Foreskin keratinocyte (primary cell): ENCODE measurements at places on chromosomes 2 and 18. TPM values are rescaled to one million over a fixed set of nuclear protein-coding genes. Genes with fewer than 3 reads are reported as not detected.

Gene RMND5A
- total RNA-seq = 22.1 and 23.6 TPM in 2 replicates

DNA sequence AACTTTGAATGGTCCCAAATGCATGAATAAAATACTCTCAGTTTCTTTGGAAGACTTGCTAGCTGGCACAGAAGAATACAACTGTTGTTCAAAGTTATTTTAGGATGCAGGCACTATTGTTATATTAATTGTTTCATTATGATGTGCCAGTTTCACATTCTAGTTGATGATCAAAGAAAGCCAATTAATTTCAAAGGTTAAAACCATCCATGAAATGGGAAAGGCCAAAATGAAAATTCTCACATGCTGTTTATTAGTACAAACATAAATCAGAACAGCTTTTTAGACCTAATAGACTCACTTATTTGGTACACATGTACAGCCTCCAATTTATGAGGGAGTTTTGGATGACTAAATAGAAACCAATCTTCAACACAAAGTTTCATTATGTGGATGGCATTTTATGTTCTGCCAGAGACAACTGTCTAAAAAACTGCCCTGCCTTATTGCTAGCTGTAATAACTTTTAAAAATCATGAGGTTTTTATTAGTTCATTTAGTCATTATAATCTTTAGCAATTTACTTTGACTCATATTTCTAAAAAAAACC, 42.2 kb downstream of the RFTN2 start:
- no peak for DNase-seq

Gene FEV
- total RNA-seq = not detected in 2 replicates

Gene TBR1
- total RNA-seq = not detected in 2 replicates

DNA sequence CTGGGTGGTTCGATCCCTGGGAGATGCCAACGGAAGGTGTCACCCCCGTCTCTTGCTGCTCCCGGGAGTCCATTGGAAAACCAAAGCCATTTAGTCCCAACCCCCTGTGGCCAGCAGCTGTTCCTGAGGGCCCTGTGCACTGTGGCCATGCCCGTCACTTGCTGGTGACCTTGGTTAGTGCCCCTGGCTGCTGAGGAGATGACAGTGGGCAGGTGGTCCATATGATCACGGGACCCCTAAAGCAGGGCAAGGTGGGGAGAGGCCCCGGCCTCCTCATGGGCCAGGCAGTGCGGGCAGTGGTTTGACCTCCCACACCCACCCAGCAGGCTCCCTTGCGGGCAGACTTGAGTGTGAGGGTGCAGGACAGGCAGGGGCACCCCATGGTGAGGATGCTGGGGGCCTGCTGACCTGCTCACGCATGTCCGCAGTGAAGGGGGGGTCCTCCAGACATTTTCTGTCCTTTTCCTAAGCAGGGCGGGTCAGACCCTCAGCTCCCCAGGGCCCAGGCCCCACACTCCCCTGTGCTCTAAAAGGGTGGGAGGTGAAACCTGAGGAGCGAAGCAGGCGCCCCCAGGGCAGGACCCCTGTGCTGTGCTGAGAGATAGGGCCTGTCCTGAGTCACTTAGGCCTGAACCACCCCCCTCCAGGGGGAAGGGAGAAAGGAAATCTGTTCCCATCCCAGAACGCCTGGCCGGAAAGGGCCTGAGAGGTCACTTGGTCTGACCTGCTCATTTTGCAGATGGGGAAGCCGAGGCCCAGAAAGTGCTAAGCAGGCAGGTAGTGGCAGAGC, 6.8 kb downstream of the ITM2C start:
- no peak for DNase-seq

DNA sequence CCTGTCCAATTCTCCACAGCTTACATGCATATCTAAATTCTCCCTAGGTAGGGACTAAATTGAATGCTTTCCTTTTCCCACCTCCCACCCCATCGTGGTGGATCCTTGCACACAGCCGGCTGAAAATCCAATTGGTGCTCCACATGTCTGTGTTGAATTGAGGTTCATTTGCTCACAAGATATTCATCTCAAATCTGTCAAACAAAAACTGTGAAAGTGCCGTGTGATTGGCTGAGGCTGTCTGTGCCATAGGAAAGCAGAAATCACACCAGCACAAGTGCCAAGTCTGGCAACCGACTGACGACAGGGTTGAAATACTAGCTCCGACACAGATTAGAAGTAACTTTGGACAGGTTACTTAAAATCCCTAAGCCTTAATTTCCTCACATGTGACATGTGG, 823.3 kb downstream of the TDRD15 start:
- DNase-seq = no peak

DNA sequence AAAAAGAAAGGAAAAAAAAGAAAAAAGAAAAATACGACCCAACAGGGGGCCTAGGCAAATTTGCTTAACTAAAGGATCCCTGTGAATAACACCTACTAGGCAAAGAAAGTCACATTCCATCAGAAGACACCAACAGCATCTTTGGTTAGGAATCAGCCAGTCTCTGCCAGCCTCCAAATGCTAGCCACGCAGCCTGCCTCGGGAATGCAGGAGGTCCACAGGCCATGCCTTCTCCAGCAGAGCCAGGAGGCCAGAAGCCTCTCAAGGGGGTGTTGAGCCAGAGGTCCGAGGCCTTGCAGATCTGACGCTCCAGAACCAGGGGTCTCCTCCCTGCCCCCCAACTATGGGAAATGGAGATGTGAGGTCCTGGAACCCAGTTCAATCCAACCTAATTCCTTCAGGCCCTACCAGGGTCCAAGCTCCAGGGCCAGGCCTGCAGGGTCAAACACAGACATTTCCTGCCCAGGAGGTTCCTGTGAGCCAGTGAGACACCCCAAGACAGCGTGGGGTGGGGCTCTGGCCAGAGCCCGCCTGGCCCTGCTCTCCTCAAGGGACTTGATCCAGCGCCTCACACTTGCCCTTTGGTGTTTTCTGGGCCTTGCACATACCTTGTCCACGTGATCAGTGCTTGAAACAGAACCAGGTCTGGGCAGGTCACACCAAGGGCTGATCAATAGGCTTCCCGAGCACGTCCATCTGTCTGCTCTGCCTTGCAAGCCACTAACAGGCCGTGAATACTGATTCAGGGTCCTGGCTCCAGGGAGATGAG, 289.6 kb upstream of the ID2 start:
- DNase-seq = no peak

DNA sequence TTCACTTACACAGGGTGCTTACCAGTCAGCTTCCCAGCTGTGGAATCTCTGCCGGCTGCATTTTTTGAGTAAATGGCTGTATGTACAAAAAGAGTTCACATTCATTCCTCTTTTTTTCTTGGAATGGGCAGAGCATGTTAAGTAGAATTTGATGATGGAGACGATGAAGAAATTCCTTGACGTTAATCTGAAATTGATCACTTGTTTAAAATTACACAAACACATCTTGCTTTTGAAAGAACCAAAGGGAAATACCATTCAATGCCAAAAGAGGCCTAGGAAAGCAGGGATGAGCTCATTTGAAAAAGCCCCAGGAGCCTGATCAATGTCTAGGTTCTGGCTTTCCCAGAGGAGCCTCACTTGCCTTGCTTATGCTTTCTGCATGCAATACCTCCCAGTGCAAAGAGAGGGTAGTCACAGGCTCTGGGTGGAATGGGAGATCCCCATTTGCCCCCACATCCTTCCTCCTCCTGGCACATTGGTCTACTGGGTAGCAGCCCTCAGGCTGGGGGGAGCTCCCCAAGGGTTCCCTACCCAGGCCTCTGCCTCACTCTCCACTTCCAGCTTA, 12.3 kb upstream of the SMAD7 start:
- DNase-seq = no peak

- DNase-seq = no peak
These were observed 45.6 kb downstream of the MREG start for GRCh38 chr2:215967590-215968378.

DNA sequence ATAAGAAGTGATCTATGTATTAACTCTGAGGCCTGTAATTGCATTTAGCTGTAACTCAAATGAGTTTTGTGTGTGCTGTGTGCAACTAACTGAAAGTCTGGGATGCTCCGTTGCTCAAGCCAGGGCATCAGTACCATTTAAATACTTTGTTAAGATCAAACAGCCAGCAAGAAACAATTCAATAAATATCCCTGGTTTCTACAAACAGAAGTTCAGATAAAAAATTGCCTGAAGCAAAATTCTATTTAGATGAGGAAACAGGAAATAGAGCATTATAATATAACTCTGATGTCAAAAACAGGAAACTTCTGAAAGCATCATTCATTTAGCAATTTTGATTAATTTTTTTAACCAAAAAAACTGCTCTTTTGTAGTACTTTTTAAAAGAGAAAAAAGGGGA, 18.9 kb upstream of the SLC38A11 start:
- DNase-seq = peak; percentile 51

GRCh38 chr2:190766595-190766994, 114.0 kb upstream of the GLS start:
- DNase-seq = no peak

DNA sequence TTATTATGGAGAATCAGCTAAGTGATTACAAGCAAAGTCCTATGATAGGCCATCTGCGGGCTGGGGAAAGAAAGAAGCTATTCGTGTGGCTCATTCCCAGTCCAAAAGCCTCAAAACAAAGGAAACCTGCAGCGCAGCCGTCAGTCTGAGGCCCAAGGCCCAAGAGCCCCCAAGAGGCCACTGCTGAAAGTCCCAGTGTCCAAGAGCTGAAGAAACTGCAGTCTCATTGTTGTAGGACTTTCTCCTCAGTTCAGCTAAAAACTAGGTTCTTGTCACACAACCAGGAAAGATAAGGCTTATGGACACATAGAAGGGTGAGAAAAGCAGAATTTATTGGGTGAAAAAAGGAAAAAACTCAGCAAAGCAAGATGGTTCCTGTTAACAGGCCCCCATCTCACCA, 143.2 kb downstream of the RHBDD1 start:
- DNase-seq = no peak

- DNase-seq = no peak
These were observed 484 bp upstream of the DARS1 start for GRCh38 chr2:135985826-135986393.

DNA sequence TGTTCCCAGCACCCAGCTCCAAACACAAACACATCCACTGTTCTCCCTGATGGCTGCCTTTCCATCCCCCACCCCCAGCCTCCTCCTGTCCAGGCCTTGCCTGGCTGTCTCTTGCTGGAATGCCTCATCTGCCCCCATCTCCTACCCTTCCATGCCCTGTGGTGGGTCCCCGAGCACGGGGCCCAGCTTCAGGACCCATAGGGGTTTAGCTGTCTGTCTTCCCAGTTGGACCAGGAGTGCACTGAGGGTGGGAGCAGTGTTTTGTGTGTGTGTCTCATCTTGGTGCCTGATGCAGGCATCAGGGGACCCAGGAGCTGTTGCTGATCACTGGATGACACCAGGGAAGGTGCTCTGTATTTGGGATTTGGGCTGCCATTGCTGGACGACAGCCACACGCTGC, 34.5 kb downstream of the GLI2 start:
- no peak for DNase-seq

DNA sequence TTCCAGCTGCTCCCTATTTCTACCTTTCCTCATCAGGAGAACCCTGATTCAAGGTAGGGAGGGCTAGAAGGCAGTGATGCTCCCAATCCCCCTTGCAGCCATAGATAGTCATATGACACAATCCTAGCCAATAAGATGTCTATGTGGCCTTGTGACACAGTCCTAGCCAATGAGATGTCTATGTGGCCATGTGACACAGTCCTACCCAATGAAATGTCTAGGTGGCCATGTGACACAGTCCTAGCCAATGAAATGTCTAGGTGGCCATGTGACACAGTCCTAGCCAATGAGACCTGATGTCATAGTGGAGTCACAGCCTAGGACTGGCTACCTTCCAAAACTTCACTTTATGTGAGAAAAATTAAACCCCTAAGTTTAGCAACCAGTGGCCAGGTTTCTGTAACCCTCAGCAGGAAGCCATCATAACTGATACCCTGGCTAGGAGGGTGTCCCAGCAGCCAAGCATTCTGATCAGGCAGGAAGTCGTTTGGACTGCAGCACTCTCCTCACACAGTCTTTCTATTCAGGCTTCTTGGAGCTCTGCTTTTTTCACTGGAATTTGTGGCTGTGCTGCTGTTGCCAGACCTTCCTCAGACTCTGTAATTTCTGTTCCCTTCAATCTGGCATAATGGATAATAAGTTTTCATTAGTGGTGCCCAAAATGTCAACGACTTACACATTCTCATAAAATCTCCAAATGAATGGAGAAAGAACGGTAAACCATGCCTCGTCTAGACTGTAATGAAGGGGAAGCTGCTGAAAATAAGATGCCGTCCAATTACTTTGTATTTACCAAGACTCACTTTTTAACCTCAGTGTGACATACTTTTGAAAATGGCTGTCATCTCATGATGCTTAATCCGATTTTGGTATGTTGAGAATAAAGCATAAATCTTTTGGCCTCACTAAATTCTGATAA, 165.0 kb upstream of the NCKAP5 start:
- DNase-seq = no peak

Gene UGT1A6
- 14.0 and 15.8 TPM in 2 replicates for total RNA-seq

DNA sequence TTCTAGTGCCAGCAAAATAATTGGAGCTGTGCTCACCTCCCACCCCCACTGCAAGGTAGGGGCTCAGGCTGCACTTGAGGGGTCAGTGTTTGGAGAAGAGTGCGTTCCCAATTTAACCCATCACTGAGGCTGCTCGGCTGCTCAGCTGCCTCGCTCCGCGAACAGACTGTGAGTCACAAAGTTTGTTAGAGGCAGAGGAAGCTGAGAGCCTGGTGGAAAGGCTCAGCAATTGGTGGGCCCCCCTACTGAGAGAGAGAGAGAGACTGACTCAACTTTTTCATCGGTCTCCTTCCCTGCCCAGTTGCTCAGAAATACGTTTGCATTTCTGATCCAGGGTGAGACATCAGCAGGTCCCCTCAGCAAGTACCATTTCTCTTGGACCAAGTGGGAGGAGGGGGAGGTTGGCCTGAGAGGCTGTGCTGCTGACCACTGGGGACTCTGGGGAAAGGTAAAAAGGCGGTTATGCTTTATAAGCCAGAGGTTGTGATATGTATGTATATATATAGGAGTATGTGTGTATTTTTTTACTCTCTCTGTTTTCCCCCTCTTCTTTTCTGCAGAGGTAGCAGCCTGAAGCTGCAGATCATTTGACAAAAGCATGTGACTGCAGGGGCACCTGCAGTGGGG, 1.5 kb downstream of the EFR3B start:
- peak; percentile 29 for DNase-seq

DNA sequence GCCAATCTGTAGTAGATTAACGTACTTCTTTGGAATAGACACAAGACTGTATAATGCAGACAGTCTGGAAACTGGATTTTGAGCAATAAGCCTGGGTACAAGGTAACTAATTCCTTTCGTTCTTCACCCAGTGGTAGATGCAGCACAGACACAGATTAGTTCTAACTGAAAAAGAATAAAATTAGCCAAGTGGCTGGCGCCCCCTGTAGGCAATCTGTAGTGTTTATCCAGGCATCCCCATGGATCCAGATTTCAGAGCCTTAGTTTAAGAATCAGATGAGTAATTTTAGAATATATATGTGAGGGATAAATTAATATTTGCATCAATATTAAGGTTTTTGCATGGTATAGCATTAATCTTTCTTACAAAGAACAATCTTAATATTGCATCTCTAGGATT, 563.9 kb downstream of the DCC start:
- DNase-seq = peak; percentile 17

DNA sequence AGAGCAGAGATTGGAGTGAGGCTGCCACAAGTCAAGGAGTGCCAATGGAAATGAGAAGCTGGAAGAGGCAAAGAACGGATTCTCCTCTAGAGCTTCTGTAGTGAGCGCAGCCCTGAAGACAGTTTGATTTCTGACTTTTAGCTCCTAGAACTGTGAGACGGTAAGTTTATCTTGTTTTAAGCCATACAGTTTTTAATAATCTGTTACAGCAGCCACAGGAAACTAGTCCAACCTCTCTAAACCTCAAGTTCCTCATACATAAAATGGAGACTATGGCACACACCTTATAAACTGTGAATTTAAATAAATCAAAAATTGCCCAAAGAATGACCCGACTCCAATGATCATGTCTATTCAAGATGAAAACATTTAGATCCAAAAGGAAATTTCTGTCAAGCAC, 596.5 kb downstream of the BCL11A start:
- DNase-seq = no peak

GRCh38 chr2:201018636-201019035, 52.8 kb downstream of the HYCC2 start:
- no peak for DNase-seq
